Upper lobe of right lung (tissue), 1 donor: ENCODE measurements at places on chromosomes 5 and 9. TPM values are rescaled to one million over a fixed set of nuclear protein-coding genes. Genes with fewer than 3 reads are reported as not detected.

DNA sequence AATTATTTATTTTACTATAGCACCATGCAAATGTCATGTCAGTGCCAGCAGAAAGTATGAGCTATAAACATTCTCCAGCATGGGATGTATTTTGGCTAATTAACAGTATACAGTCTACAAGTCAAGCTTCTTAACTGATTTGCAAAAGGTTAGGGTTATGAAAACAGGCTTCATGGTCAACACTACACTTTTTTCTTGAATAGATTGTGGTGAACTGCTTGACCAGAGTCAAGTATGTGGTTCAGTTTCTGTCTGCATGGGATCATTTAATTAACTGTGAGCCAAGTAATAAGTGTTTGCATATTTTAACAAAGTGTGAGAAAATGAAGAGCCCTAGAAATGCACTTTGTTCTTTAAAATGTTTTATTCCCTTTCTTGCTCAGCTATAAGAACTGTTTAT is 14.5 kb upstream of the GNAQ start:
- H3K27me3 ChIP-seq = no peaks in the 10 kb centered on the region
- H3K36me3 ChIP-seq = no peaks in the 10 kb centered on the region
- H3K4me1 ChIP-seq = no peaks in the 10 kb centered on the region
- H3K27ac ChIP-seq = no peak overlapping the region
- no peak overlapping the region for H3K4me3 ChIP-seq

GRCh38 chr9:132982458-132982857 is 4.0 kb downstream of the GFI1B start:
- peaks cover 36% of the 10 kb centered on the region for H3K27me3 ChIP-seq
- DNase-seq = no peak
- no peak overlapping the region for H3K4me3 ChIP-seq

DNA sequence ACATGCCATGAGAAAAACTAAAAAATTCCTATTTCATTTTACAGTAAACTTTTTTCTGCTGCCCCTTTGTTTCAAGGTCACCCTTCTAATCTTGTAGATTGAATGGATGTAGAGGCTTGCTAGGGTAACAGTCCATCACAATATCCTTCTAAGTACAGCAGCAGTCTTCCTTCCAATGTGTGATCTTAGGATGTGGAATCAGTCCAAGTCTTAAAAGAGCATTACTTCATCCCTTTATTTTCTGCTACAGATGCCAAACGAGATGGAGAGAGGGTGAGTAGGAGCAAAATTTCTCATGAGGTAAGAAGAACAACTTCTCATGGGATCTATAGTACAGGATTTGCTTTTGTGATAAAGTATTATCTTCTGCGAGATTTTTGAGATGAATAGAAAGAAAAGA is 704 bp upstream of the IL33 start:
- H3K4me1 ChIP-seq = peaks cover 9% of the 10 kb centered on the region
- DNase-seq = no peak
- H3K27ac ChIP-seq = no peak overlapping the region
- H3K36me3 ChIP-seq = no peaks in the 10 kb centered on the region
- no peak overlapping the region for H3K4me3 ChIP-seq

GRCh38 chr5:135973323-135974020 is 18.7 kb upstream of the LECT2 start:
- peaks cover 7% of the 10 kb centered on the region for H3K27me3 ChIP-seq
- no peak for DNase-seq
- no peak overlapping the region for H3K27ac ChIP-seq
- H3K36me3 ChIP-seq = no peaks in the 10 kb centered on the region

GRCh38 chr5:54595721-54596120 is 78.2 kb downstream of the SNX18 start:
- no peak for DNase-seq
- H3K27ac ChIP-seq = no peak overlapping the region
- no peaks in the 10 kb centered on the region for H3K27me3 ChIP-seq
- H3K36me3 ChIP-seq = no peaks in the 10 kb centered on the region
- no peak overlapping the region for H3K4me3 ChIP-seq
- no peaks in the 10 kb centered on the region for H3K4me1 ChIP-seq

- no peaks in the 10 kb centered on the region for H3K4me1 ChIP-seq
- no peaks in the 10 kb centered on the region for H3K36me3 ChIP-seq
- H3K4me3 ChIP-seq = no peak overlapping the region
- H3K27ac ChIP-seq = no peak overlapping the region
- H3K27me3 ChIP-seq = no peaks in the 10 kb centered on the region
- no peak for DNase-seq
Observed at GRCh38 chr5:160500786-160501779, 79.4 kb downstream of the PTTG1 start.

DNA sequence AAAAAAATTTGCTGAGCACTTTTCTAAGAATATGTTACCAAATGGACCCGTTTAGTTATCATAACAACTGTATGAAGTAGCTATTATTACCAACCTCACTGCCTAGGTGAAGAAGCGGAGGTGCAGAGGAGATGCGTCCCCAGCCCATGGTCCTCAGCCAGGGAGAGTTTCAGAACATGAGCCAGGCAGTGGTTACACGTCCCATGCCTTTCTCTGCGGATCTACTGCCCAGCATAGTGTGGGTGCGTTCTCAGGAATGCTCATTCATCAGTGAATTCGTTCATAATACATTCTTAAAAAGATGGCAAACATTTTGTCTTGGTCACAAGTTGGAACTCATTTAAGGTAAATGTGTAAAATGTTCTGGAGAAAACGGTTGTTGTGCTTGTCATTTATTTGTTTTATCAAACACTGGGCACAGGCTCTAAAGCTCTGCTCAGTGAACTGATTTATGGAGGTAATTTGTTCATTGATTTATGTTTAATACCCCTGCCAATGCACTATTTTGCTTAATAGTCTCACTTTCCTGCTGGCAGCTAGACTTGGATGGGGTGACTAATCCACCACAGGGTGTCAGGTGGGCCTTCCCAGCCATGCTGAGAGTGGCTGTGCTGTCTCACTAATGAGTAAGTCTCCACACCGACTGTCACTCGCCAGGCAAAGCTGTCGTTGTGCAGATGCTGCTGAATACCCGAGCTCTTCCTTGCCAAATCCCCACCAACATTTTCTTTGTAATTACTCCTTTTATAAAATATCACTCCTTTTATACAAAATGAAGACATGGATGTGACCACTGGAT is 248.8 kb downstream of the TENT4A start:
- H3K4me1 ChIP-seq = no peaks in the 10 kb centered on the region
- no peak overlapping the region for H3K4me3 ChIP-seq
- no peaks in the 10 kb centered on the region for H3K27me3 ChIP-seq
- no peaks in the 10 kb centered on the region for H3K36me3 ChIP-seq
- no peak for DNase-seq

GRCh38 chr9:77731930-77732329 is 83.8 kb upstream of the GNA14 start:
- peaks cover 19% of the 10 kb centered on the region for H3K36me3 ChIP-seq
- no peaks in the 10 kb centered on the region for H3K27me3 ChIP-seq
- no peak for DNase-seq
- no peak overlapping the region for H3K27ac ChIP-seq
- H3K4me1 ChIP-seq = peaks cover 5% of the 10 kb centered on the region

DNA sequence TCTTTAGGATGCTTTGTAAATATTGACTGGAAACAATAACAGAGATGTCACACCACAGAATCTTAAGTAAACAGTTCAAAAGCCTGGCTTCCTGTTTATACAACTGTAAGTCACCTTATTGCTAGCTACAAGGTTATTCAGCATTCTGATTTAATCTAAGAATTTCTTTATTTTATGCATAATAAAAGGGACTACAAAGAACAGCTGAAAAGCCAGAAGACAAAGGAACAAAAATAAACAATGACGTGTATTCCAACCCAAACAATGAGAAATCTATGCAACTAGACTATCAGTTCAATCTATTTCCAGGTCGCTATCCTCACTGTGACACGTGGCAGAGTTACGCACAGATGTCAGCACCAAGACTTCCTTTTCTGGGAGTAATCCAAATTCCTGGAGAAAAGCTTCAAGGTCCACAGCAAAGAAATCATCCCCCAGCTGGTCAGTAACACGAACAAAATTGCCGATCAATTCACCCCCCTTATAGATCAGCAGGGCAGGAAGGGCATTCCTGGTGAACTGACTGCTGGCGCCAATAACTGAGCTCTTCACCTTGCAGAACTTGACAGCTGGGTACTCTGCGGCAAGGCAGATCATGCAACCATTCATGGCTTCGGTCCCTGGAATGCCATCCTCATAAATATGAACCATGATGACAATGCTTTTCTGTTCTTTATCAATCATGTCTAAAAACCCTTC is 8.4 kb downstream of the PDCL start:
- H3K36me3 ChIP-seq = peaks cover 50% of the 10 kb centered on the region
- H3K27me3 ChIP-seq = no peaks in the 10 kb centered on the region
- H3K4me1 ChIP-seq = peaks cover 51% of the 10 kb centered on the region
- H3K4me3 ChIP-seq = no peak overlapping the region
- DNase-seq = no peak
- peak overlapping the region; percentile 45 for H3K27ac ChIP-seq

- no peaks in the 10 kb centered on the region for H3K4me1 ChIP-seq
- H3K4me3 ChIP-seq = no peak overlapping the region
- no peak for DNase-seq
- H3K27me3 ChIP-seq = no peaks in the 10 kb centered on the region
Observed at GRCh38 chr5:163190283-163190682, 247.1 kb upstream of the CCNG1 start.

DNA sequence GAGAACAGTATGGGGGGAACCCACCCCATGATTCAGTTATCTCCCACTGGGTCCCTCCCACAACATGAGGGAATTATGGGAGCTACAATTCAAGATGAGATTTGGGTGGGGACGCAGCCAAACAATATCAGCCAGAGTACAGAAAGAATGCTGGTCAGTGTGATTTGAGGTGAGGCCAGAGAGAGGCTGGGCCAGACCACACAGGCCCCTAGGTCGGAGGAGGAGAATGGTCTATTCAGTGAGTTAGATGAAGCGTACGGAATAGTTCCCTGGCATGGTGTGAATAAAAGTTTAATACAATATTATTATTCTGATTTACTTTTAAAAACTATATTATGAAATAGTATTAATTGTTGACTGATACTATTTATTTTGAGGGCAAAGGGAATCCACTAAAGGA is 39.7 kb downstream of the PCSK5 start:
- no peaks in the 10 kb centered on the region for H3K27me3 ChIP-seq
- peaks cover 7% of the 10 kb centered on the region for H3K36me3 ChIP-seq
- H3K4me3 ChIP-seq = no peak overlapping the region

Gene SNCB
- not detected for total RNA-seq

DNA sequence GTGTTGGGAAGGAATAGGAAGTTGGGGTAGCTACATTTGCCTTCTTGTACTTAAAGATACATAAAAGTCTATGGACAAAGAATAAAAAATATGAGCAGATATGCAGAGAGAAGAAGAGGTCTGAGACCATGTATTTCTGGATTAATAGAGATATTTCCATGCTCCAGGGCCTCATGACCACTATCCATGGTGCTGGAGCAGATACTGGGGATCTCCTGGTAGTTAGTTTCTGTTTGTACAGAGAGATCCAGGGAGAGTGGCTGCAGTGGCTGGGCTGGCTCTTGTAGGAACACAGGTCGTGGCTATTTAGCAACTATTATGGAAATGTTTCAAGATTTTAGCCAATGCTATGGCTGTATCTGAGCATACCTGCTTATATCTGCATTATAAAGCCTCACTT is 184.2 kb upstream of the TMEM161B start:
- H3K4me3 ChIP-seq = no peak overlapping the region
- no peak for DNase-seq
- no peaks in the 10 kb centered on the region for H3K27me3 ChIP-seq
- H3K27ac ChIP-seq = no peak overlapping the region

- DNase-seq = no peak
- no peaks in the 10 kb centered on the region for H3K4me1 ChIP-seq
- no peak overlapping the region for H3K4me3 ChIP-seq
- H3K27ac ChIP-seq = no peak overlapping the region
- H3K27me3 ChIP-seq = no peaks in the 10 kb centered on the region
Observed at GRCh38 chr5:120361941-120362340, 102.2 kb upstream of the PRR16 start.

- no peaks in the 10 kb centered on the region for H3K4me1 ChIP-seq
- no peaks in the 10 kb centered on the region for H3K27me3 ChIP-seq
- no peak overlapping the region for H3K4me3 ChIP-seq
- H3K27ac ChIP-seq = no peak overlapping the region
- DNase-seq = no peak
Observed at GRCh38 chr5:89967771-89968444, 441.6 kb downstream of the CETN3 start.

GRCh38 chr9:71929223-71929622 is 17.8 kb downstream of the C9orf85 start:
- no peaks in the 10 kb centered on the region for H3K27me3 ChIP-seq
- no peaks in the 10 kb centered on the region for H3K36me3 ChIP-seq
- DNase-seq = no peak
- H3K4me1 ChIP-seq = no peaks in the 10 kb centered on the region
- no peak overlapping the region for H3K4me3 ChIP-seq

DNA sequence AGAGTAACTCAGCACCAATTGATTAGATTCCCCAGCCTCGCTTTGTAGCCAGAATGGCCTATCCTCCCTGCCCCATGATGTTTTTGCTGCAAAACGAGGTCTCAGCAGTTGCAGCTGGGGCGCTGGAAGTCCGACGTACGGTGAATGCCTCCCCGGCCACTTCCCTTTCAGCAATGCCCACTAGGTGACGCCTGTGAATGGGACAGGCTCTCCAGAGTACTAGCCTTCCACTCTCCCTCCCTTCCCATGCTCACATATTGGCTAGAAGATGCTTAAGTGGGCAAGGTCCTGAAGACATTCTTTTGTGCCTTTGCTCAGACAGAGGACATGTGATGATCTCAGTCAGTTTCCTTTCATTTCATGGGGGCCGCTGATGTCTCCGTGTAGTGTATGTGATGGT is 50.8 kb downstream of the DMRT2 start:
- no peak overlapping the region for H3K4me3 ChIP-seq
- H3K4me1 ChIP-seq = no peaks in the 10 kb centered on the region
- peak; percentile 69 for DNase-seq
- H3K27ac ChIP-seq = no peak overlapping the region
- no peaks in the 10 kb centered on the region for H3K36me3 ChIP-seq
- peaks cover 10% of the 10 kb centered on the region for H3K27me3 ChIP-seq

GRCh38 chr5:141135718-141136266 is 786 bp downstream of the PCDHB5 start:
- no peaks in the 10 kb centered on the region for H3K27me3 ChIP-seq
- no peaks in the 10 kb centered on the region for H3K4me1 ChIP-seq
- no peak for DNase-seq
- H3K36me3 ChIP-seq = no peaks in the 10 kb centered on the region
- no peak overlapping the region for H3K27ac ChIP-seq
- H3K4me3 ChIP-seq = peak overlapping the region; percentile 29

DNA sequence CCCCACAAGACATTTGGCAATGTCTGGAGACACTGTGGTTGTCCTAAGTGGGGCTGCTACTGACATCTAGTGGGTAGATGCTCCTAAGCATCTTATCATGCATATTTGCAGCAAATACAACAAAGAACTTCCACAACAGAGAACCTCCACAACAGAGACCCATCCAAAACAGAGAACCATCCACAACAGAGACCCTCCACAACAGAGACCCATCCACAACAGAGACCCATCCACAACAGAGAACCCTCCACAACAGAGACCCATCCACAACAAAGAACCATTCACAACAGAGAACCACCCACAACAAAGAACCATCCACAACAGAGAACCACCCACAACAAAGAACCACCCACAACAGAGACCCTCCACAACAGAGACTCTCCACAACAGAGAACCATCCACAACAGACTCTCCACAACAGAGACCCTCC is 32.8 kb downstream of the ARPC5L start:
- H3K4me1 ChIP-seq = no peaks in the 10 kb centered on the region
- peaks cover 64% of the 10 kb centered on the region for H3K36me3 ChIP-seq
- no peaks in the 10 kb centered on the region for H3K27me3 ChIP-seq
- H3K27ac ChIP-seq = no peak overlapping the region
- no peak overlapping the region for H3K4me3 ChIP-seq

Gene NSMF
- total RNA-seq = 23.9 TPM
